ENCODE measurements at places on chromosomes 2 and 18. TPM values are rescaled to one million over a fixed set of nuclear protein-coding genes. Genes with fewer than 3 reads are reported as not detected.

The ZNF892 gene
- total RNA-seq, result 2.5 TPM

The CNOT11 gene
- 82.5 TPM for total RNA-seq

The RFTN2 gene
- total RNA-seq, result not detected

The NT5C1B gene
- not detected for total RNA-seq

The ITPRIPL1 gene
- total RNA-seq, result 26.8 TPM

The UGT1A10 gene
- total RNA-seq, result not detected

The HOXD3 gene
- total RNA-seq, result 1.8 TPM

The ZNF396 gene
- total RNA-seq, result 0.25 TPM

The IL37 gene
- not detected for total RNA-seq

The CD207 gene
- total RNA-seq, result 0.10 TPM

The WDFY1 gene
- 108 TPM for total RNA-seq

The EGR4 gene
- total RNA-seq, result not detected

The C2orf66 gene
- total RNA-seq, result not detected

The CPLX4 gene
- total RNA-seq, result not detected

The SALL3 gene
- not detected for total RNA-seq

The MIB1 gene
- total RNA-seq, result 66.7 TPM

The NR4A2 gene
- not detected for total RNA-seq

The NAGK gene
- total RNA-seq, result 35.0 TPM

The SPATA3 gene
- not detected for total RNA-seq

The PHLPP1 gene
- 5.8 TPM for total RNA-seq

The PDK1 gene
- total RNA-seq, result 4.1 TPM

The TCF23 gene
- not detected for total RNA-seq

The RNF152 gene
- 0.07 TPM for total RNA-seq

The ATOH8 gene
- total RNA-seq, result 25.8 TPM

The CRYGC gene
- total RNA-seq, result 9.0 TPM

The SGPP2 gene
- not detected for total RNA-seq

The CHRNG gene
- total RNA-seq, result not detected

The SMYD5 gene
- 40.0 TPM for total RNA-seq

The FAM237A gene
- not detected for total RNA-seq

The LBX2 gene
- not detected for total RNA-seq

Measured in G401 (cell line).